ENCODE measurements at places on chromosomes 11 and 22.
A peak's percentile ranks its signal among the peaks of the same experiment; 100 is the strongest.

GRCh38 chr22:49976439-49977175 is 16.0 kb downstream of the PIM3 start:
- H3K27ac ChIP-seq = peak overlapping the region; percentile 79
- H3K4me3 ChIP-seq = no peak overlapping the region
- H3K4me1 ChIP-seq = peaks cover 18% of the 10 kb centered on the region
- H3K36me3 ChIP-seq = peaks cover 9% of the 10 kb centered on the region
- peak; percentile 51 for DNase-seq

- no peaks in the 10 kb centered on the region for H3K27me3 ChIP-seq
- peaks cover 45% of the 10 kb centered on the region for H3K4me1 ChIP-seq
- H3K36me3 ChIP-seq = peaks cover 37% of the 10 kb centered on the region
- peak overlapping the region; percentile 91 for H3K27ac ChIP-seq
These were observed 311 bp downstream of the BRD1 start for GRCh38 chr22:49827271-49827852.

GRCh38 chr11:27408246-27408800 is 45.3 kb upstream of the CCDC34 start:
- no peak overlapping the region for H3K4me3 ChIP-seq
- no peak overlapping the region for H3K27ac ChIP-seq
- no peaks in the 10 kb centered on the region for H3K27me3 ChIP-seq
- H3K4me1 ChIP-seq = no peaks in the 10 kb centered on the region
- no peak for DNase-seq
- H3K36me3 ChIP-seq = no peaks in the 10 kb centered on the region

- H3K27me3 ChIP-seq = no peaks in the 10 kb centered on the region
- no peak for DNase-seq
- no peaks in the 10 kb centered on the region for H3K4me1 ChIP-seq
- no peak overlapping the region for H3K27ac ChIP-seq
- H3K36me3 ChIP-seq = no peaks in the 10 kb centered on the region
These were observed 717 bp downstream of the MRGPRE start for GRCh38 chr11:3231550-3231850.

DNA sequence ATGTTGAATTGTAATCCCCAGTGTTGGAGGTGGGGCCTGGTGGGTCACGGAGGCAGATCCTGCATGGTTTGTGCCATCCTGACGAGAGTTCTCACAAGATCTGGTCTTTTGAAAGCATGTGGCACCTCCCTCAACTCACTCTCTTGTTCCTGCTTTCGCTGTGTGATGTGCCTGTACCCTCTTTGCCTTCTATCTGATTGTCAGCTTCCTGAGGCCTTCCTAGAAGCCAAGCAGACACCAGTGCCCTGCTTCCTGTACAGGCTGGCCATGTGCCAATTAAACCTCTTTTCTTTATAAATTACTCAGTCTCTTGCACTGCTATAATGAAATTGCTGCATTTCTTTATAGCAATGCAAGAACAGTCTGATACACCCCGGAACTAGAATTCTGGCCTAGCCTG is 13.1 kb downstream of the PTPN5 start:
- DNase-seq = no peak
- H3K4me1 ChIP-seq = peaks cover 14% of the 10 kb centered on the region
- no peak overlapping the region for H3K4me3 ChIP-seq
- peaks cover 7% of the 10 kb centered on the region for H3K36me3 ChIP-seq
- H3K27ac ChIP-seq = no peak overlapping the region
- no peaks in the 10 kb centered on the region for H3K27me3 ChIP-seq

- no peaks in the 10 kb centered on the region for H3K27me3 ChIP-seq
- no peak overlapping the region for H3K4me3 ChIP-seq
- H3K27ac ChIP-seq = no peak overlapping the region
- peaks cover 3% of the 10 kb centered on the region for H3K4me1 ChIP-seq
- H3K36me3 ChIP-seq = no peaks in the 10 kb centered on the region
- DNase-seq = no peak
These were observed 34.6 kb downstream of the PRDM10 start for GRCh38 chr11:129967996-129968395.

DNA sequence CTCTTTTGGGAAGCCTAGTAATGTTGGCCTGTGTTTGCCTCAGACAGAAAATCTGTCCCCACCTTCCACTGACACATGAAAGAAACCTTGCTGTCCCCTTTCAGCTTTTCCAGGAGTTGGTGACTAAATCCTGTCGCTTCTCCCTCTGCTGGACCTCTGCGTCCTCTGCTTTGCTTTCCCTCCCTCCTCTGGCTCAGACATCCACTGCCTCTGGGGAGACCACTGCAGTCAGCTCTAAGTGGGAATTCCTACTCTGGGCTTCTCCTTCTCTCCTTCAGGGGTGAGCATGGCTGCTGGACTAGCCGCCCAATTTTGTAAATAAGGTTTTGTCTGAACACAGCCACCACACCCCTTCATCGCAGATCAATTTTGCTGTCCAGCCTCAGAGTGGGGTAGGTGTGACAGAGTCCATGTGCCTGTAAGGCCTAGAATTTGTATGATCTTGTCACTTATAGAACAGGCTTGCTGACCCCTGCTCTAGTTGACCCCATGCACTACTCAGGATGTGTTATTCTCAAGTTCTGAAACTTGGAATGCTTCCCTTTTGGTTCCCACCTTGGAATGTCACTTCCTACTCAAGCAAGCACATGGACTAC is 23.0 kb downstream of the LRRC74B start:
- H3K27me3 ChIP-seq = peaks cover 4% of the 10 kb centered on the region
- H3K36me3 ChIP-seq = no peaks in the 10 kb centered on the region

DNA sequence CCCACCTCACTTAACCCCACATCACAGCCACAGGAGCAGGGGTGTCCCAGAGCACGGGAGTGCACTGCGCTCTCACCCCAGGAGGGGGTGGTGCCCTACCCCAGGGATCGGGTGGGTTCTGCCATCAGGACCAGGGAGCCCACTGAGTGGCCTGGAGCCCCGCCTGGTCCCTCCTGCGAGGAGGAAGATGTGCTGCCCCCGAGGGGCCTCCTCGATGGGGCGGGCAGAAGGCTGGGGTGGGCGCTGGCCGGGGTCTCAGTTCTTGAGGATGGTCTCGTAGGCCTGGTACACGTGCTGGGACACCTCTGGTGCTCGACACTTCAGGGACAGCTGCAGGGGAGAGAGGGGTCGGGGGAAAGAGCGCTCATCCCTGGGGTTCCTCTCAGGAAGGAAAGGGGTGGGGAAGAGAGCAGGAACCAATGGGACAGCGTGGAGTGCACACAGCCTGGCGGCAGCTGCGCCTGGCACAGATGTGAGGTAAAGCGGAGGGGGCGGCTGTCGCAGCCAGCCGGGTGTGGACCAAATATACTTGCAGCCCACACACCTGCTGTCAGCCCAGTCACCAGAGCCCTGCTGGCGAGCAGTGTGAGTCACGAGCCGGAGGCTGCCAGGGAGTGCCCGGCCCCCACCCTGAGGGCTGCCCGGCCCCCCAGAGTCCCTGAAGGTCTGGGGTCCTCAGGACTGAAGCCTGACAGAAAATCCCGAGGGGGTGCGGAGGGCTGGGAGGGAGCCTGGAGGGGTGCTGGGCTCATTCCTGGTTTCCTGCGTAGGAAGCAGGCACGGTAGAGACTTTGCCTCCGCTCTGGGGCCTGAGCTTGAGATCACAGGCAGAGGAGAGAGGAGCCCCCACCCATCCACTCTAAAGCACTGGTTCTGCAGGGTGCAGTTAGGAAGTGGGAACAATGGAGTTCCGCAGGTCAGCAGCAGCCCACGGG is 13.3 kb upstream of the RASL10A start:
- no peaks in the 10 kb centered on the region for H3K4me1 ChIP-seq
- DNase-seq = no peak
- no peak overlapping the region for H3K27ac ChIP-seq

GRCh38 chr11:67032830-67033551 is 10.1 kb downstream of the SYT12 start:
- H3K4me1 ChIP-seq = no peaks in the 10 kb centered on the region
- H3K4me3 ChIP-seq = no peak overlapping the region
- H3K27me3 ChIP-seq = peaks cover 42% of the 10 kb centered on the region
- H3K27ac ChIP-seq = no peak overlapping the region

- no peaks in the 10 kb centered on the region for H3K36me3 ChIP-seq
- no peak for DNase-seq
- no peak overlapping the region for H3K27ac ChIP-seq
- no peaks in the 10 kb centered on the region for H3K27me3 ChIP-seq
- no peak overlapping the region for H3K4me3 ChIP-seq
These were observed 44.9 kb downstream of the WNT11 start for GRCh38 chr11:76161261-76161961.

- no peak for DNase-seq
- H3K4me3 ChIP-seq = no peak overlapping the region
- H3K27ac ChIP-seq = no peak overlapping the region
These were observed 59.3 kb downstream of the STIM1 start for GRCh38 chr11:3914805-3915204.

DNA sequence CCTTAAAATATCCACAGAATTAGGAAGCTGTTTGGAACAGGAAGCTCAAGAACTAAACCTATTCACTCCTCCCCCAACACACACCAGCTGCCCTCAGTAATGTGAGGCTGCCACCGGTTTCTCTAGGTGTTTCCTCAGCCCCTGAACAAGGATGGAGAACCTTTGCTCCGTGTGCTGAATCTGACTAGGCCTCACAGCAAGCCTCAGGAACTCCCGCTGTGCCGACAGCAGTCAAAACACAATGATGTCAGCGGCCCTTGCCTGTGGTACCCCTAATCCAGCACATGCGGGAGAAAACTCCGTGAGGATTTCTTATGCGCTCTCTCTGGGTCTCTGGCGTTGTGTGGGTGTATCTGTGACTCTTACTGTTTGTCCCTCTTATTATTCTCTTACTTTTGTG is 153.3 kb downstream of the EFCAB6 start:
- no peaks in the 10 kb centered on the region for H3K27me3 ChIP-seq
- no peak for DNase-seq
- no peak overlapping the region for H3K27ac ChIP-seq
- H3K4me1 ChIP-seq = no peaks in the 10 kb centered on the region
- no peaks in the 10 kb centered on the region for H3K36me3 ChIP-seq
- H3K4me3 ChIP-seq = no peak overlapping the region

Data from activated CD4-positive, alpha-beta T cell treated with anti-CD3 and anti-CD28 coated beads, Interleukin-2, amount 10 ng/mL, durations not matched to agents 7 days and 5 days (primary cell).